ENCODE measurements at places on chromosomes 7 and 10.

DNA sequence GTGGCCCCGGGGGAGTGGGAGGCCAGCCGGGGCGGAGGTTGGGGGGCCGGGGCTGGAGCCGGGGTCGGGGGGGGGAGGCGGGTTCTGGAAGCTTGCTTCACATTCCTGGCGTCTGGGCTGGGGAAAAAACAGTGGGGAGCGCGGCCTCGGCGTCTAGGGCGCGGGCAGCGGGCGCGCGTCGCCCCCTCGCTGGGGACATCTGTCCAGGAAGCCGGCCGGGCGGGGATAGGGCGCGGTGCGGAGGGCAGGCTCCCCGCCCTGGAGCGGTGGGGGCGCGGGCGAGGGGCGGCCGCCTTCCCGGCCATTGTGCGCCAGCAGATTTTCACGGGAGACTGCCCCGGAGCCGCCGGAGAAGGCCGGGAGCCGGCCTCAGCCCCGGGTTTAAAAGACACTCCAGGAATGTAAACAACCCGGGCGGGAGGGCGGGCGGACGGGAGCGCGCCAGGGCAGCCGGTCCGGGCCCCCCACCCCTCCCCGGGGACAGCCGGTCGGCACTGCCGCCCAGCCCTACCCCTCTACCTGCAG, 1.4 kb downstream of the ZMIZ1 start:
- DNase-seq: no peak

- no peak for DNase-seq
Measured at GRCh38 chr7:315516-316265, 25.7 kb downstream of the FOXL3 start.

DNA sequence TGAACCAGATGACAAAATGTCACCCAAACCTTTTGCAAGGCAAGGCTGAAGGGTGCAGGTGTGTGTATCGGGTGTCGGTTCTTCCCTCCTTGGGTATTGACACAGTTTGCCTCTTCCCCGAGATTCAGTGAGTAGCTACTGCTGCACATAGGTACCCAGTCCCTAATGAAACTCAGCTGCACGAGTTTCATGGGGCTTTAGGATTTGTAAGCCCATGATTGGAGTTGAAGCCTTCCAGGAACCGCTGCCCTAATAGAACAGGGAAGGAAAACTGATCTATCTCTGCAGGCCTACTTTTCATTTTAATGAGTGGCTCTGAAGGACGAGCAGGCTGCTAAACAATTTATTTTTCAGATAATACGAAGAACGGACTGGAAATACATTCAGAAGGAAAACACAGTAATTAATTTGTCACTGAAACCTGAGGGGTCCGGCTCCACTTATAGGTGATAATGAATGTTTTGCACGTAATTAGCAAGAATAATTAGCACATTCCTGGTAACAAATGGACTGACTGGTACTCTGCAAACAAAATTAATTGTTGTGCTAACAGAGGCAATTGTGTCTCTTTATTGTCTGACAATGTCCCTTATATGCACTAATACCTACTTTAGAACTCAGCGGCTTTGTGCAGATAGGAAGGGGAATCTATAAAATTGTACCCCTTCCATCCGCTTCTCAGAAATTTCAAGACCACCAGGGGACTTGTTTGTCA, 49.6 kb upstream of the FZD8 start:
- no peak for DNase-seq

DNA sequence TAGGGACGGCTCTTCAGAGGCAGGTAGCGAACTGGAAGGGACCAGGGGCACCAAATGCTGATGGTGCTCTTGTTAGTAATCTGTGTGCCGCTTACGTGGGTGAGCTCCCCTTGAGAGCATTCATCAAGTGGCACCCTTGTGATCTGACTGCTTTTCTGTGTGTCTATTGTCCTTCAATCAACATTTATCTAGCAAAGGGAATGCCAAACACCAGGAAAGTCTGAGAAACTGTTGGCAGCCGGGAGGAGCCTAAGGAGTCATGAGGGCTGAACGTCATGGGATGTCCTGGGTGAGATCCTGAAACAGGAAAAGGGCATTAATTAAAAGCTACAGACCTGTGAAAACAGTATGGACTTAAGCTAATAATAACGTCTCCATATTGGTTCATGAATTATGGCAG, 733.1 kb downstream of the TYW1 start:
- DNase-seq: no peak

DNA sequence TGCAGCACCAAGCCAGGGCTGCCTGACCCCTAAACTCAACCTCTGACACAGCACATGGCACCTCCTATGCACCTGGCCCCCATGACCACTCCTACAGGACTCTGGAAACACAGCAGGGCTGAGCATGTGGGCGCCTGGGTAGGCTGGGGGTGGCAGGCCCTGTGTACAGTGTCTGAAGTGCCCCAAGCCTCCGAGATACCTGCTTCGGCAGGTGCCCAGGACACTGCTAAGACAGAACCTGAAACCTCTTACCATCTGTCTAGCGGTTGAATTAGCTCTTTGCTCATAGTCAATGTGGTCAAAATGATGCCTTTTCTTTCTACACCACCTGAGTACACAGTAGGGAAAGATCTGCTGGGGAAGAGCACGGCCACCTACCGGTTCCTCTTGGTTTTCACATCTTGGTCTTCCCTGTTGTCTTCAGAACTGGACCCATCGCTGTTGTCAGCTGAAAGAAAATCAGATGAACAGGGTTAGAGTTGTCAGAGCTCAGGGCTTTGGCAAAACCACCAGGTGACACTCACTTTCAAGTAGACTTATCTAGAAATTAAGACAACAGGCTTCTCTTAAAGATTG, 177.4 kb downstream of the TCERG1L start:
- no peak for DNase-seq

GRCh38 chr10:82660986-82661385, 786.0 kb downstream of the NRG3 start:
- no peak for DNase-seq

DNA sequence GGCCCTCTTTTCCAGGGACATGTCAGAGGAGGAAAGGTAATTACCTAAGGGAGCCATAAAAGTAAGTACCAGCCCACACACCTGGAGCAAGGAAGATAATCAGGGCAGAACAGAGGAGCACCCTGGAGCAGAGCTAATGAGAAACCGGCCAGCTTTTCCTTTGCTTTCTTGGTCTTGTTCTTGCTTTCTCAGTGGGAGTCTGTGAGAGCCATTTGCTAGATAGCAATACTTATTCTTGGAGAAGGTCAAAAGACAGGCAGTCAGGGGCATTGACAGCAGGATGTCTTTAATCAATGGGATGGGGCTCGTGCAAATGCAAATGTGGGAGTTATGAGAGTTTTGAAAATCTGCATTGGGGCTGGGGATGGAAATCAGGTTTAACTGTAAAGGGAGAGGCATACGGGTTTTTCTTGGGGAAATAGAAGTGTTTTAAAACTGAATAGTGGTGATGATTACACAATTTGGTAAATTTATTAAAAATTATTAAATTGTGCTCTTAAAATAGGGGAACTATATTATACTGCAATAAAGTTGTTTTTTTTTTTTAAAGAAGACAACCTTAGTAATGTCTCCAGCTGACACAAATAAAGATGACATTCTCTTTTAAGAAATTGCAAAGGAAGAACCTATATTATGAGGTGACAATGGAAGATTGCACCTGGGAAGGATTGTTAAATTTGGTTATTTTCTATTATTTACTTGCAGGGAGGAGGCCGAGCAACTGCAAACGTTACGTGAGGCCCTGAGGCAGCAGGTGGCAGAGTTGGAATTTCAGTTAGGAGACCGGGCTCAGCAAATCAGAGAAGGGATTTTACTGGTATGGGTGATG, 35.6 kb upstream of the PPP1R17 start:
- no peak for DNase-seq

GRCh38 chr10:127908106-127908958, 1.4 kb downstream of the PTPRE start:
- DNase-seq: no peak

- DNase-seq: no peak
Measured at GRCh38 chr7:96670338-96671289, 39.0 kb downstream of the SEM1 start.

DNA sequence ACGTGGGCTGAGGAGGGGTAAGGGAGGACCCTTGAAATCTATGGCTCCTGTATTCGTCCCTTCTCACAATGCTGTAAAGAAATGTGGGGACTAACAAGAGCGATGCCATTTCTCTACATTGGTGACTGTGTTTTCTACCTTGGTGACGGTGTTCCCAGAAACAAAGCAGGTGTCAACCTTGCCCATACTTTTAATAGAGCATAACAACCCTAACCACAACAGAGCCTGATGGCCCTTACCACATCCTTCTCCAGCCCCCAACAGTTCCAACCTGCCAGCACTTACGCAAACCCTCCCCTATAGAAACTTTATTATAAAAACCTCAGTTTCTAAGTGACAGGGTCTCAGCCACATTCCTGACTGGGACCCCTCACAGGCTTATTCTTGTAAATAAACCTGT, 28.2 kb upstream of the ADCYAP1R1 start:
- no peak for DNase-seq

GRCh38 chr10:128854204-128854603, 612.8 kb upstream of the MGMT start:
- no peak for DNase-seq

GRCh38 chr10:132023092-132023811, 41.5 kb upstream of the BNIP3 start:
- DNase-seq: peak; percentile 66

- DNase-seq: no peak
Measured at GRCh38 chr10:1267568-1267967, 211.4 kb downstream of the WDR37 start.

DNA sequence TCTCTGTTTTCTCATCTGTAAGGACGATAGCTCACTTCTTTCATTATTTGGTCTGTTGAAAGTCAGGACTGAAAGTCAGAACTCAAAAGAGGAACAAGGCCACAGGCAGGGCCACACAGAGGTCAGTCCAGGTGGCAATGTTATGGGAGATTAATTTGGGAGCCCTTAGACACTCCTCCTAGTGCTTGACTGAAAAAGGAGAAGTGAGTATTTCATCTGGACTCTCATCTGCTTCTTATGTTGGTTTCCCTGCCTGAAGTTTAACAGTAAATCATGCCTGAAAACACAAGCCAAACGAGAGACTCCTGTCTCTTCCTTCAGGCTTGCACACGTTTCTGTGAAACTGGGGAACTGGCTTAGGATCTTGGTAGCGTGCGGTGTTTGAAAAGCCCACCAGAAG, 248.5 kb downstream of the BUB3 start:
- DNase-seq: no peak

- DNase-seq: no peak
Measured at GRCh38 chr7:101630591-101630990, 1.5 kb upstream of the MYL10 start.

GRCh38 chr10:46001187-46001756, 29.0 kb downstream of the TIMM23 start:
- DNase-seq: no peak

DNA sequence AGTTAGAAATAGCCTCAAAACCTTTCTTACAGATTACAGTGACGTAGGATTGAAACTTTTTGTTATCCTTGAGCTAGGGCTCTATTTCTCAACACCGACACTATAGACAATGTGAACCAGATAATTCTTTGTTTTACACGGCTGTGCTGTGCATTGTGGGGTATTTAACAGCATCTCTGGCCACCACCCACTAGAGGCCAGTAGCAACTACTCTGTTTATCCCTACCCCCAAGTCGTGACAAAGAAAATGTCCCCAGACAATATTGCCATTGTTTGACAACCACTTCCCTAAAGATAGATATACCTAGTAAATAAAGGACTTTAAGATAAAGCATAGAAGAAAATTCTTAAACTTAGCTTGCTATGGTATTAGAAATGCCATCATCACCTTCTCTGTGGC, 359.6 kb downstream of the ARL4A start:
- no peak for DNase-seq

DNA sequence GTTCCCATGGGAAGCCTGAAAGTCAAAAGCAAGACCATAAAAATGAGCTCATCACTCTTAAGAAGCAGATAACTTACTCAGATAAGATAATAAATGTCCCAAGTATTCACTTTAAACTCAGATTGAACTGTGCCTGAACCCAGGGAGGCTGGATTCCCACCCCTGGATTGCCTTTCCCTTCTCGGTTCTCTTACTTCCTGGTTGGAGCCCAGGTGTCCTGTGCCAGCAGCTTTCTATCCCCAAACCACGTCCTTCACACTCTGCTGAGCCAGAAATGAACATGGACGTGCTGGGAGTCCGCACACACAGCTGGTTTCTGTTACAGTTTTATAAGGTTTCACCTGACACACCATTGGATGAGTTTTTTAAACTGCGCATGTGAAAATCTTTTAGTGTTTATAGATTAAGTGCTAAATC, 636.2 kb upstream of the IGFBP3 start:
- no peak for DNase-seq

GRCh38 chr10:75098902-75099673, 12.4 kb upstream of the SAMD8 start:
- no peak for DNase-seq

DNA sequence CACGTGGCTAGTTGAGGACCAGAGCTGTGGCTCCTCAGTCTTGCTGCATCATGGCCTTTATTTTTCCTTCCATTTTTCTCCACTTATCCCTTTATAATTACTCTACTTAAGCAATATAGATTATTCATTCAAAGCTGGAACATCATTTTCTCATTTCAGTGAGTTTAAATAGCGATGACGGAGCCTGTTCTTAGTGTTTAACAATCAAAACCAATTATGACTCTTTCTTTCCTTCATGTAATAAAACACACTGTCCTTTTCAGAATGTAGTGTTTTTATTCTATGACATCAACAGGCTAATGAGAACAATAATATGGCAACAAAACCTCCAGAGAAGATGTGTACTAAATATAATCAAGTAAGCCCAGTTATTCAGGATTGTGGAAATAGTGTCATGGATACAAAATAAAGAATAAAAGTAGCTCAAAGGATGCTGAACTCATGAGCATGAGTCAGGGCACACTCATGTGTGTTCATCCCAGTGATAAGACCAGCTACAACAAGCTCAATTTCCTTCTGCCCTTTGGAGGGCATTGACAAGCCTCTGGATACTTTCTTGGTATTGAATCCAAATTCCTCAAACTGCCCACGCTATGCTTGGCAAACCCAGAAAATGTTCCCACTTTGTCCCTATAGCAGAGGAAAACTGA, 188.4 kb downstream of the CYP26A1 start:
- no peak for DNase-seq

- DNase-seq: no peak
Measured at GRCh38 chr10:42969909-42970308, 107.0 kb upstream of the RET start.

GRCh38 chr10:132524443-132525285, 12.9 kb upstream of the INPP5A start:
- DNase-seq: no peak

DNA sequence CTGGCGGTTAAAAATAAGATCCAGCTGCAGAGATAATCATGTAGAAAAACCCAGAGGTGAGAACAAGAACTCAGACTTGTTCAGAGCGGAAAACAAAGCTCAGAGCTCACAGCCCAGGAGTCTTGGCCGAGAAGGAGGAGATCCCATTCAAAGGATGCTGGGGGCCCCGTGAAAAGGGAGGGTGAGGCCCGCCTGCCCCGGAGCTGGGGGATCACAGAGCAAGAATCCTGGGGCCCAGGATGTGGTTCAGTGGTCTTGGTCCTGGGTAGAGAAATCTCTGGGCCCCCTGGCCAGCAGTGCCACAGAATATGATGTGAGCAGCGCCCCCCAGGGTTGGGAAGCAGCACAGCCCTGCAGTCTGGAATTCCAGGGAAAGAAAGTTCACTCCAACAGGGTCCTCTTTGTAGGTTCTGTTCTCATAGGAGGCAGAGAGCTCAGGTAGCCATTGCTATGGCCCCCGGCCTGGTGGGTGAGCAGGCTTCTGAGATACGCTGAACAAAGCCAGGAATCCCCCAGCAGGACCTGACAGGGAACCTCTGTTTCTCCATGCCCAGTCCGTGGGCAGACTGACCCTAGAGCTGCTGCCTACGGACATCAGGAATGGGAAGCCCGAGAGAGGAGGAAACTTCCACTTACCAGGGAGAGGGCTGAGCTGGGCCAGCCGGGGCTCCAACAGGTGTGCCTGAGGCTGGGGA, 77.7 kb upstream of the GNA12 start:
- no peak for DNase-seq
